Esophagus muscularis mucosa (tissue), 4 donors: ENCODE measurements at places on chromosomes 4 and X. TPM values are rescaled to one million over a fixed set of nuclear protein-coding genes. Genes with fewer than 3 reads are reported as not detected.

DNA sequence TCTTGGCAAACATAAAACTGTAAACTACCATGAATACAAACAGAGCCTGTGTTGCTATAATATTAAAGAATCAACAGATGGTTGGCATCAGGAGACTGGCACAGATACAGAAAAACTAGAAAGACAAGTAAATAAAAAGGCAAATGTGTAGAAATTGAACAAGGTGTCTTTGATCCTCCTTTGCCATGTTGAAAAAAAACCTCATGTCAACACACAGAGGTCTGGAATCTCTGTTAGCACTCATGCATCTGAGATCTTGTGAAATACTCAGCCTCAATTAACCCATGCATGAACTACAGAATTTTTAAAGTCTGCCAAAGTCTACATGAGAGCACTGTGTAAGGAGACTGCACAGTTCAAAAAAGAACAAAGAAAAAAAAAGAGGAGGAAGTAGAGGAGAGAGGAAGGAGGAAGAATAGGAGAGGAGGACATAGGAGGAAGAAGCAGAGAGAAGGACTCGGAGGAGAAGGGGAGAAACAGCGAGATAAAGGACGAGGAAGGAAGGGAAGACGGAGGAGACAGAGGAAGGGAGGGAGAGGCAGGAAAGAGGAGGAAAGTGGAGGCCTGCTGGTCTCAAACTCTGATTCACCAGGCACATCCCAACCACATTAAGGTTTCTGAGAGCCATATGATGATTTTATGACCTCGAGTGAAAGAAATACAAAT is 52.8 kb downstream of the PRDM5 start:
- DNase-seq = no peak

GRCh38 chr4:105710012-105710600 is 1.5 kb downstream of the GSTCD start:
- no peak for DNase-seq

GRCh38 chr4:144681806-144682205 is 35.9 kb downstream of the HHIP start:
- no peak for DNase-seq

The CRMP1 gene
- 3.0 TPM for total RNA-seq

DNA sequence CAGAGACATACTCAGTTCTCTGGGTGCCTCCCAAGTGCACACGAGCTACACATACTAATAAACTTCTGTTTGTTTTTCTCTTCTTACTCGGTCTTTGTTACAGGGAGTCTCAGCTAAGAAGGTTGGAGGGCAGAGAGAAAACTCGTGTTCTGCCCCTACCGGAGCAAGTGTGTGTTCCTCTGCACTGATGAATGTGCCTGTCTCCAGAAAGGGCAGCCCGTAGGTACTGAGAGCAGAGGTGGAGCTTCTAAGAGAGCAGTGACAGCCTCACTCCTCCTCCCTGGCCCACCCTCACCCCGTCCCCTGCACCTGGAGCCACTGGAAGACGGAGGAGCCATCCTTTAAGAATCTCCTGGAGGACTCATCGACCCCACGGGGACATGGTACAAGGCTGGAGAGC is 67.6 kb downstream of the MTNR1A start:
- DNase-seq = no peak

DNA sequence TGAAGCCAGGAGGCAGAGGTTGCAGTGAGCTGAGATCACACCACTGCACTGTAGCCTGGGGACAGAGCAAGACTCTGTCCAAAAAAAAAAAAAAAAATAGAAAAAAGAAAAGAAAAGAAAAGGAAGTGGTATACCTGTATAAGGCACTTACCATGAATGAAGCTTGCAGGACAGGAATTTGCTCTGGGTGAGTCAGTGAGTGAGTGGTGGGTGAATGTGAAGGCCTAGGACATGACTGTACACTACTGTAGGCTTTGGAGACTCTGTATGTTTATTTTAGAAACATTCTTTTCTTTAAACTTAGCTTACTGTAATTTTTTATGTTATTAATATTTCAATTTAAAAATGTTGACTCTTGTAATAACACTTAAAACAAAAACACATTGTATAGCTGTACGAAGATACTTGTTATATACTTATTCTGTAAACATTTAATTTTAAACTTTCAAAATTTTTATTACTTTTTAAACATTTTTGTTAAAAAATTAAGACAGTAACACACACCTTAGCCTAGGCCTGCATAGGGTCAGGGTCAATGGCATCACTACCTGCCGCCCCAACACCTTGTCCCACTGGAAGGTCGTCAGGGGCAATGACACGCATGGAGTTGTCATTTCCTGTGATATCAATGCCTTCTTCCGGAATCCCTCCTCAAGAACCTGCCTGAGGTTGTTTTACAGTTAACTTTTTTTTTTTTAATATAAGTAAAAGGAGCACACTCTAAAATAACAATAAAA is 78.7 kb downstream of the CLNK start:
- DNase-seq = no peak

DNA sequence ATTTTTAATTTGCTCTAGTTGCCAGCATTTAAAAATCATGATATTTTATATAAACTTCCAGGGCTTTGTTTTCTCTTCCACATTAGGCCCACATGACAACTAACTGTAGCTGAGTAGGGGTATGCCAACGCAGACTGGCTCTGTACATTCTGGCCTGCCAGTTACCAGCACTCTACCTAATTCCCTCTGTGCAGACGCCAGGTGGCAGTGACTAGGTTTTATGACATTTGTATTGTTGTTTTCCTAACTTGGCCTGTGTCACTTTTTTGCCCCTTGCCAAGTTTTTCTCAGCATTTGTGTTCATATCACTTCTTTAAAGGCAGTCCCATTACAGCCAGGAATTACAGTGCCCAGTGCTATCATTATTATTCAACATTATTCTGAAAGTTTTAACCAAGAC is 347.5 kb downstream of the NKX6-1 start:
- DNase-seq = no peak

The ZNF157 gene
- 0.19 TPM for total RNA-seq

DNA sequence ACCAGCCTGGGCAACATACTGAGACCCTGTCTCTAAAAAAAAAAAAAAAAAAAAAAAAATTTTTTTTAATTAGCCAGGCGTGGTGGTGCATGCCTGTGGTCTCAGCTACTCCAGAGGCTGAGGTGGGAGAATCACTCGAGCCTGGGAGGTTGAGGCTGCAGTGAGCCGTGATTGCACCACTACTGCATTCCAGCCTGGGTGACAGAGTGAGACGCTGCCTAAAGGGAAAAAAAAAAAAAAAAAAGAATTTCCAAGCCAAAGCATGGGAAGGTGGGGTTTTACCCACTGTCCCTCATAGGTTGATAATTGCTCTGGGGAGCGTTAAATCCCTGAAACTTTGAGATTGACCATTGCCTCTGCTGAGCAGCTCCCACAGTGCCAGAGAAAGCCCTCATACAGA is 427.5 kb downstream of the BCOR start:
- no peak for DNase-seq

GRCh38 chrX:110252711-110253110 is 65.2 kb downstream of the AMMECR1 start:
- no peak for DNase-seq

DNA sequence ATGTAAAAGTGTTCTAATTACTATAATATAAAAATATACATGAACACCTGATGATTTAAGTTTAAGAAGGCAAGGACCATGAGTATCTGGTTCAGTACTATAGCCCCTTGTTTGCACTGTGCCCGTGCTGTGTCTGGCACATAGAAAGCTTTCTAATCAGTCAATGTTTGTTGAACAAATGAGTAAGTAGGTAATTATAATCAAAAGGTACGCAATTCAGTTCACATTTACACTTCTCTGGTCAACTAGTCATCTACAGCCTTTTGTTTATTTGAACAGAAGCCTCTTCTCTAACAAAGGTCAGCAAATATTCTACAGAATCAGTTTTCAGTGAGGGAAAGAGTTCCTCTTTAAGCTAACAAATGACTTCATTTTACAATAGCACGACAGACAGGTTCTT is 523.3 kb downstream of the SMARCA1 start:
- DNase-seq = no peak

DNA sequence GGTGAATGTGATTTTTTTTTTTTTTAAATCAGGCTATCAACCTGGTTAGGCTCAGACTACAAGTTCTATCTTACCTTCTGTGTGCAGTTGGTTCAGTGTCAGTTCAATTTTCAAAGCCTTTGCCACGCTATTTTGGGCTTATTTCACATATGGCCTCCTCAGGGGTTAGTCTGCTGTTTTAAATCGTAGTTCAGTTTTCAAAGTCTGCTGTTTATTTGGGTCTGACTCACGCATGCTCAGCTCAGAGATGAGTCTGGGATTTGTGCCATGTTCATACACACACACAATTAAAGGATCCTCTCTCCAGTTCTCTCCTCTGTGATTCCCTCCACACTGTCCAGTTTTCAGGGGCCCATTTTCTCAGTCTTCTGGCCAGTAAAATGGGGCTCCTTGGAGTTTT is 32.3 kb upstream of the ZFX start:
- DNase-seq = no peak

GRCh38 chr4:167606551-167606950 is 372.3 kb upstream of the SPOCK3 start:
- DNase-seq = no peak

The PABPC1L2A gene
- 0.17 TPM for total RNA-seq

The DCX gene
- not detected for total RNA-seq

- peak; percentile 75 for DNase-seq
Observed at GRCh38 chr4:17336524-17336961, 175.3 kb downstream of the QDPR start.

The LNX1 gene
- total RNA-seq = 7.9 TPM

The LAP3 gene
- 74.7 TPM for total RNA-seq

- no peak for DNase-seq
Observed at GRCh38 chr4:73918058-73918457, 48.9 kb downstream of the CXCL1 start.

The FAT4 gene
- total RNA-seq = 44.0 TPM

GRCh38 chrX:30504309-30504708 is 73.3 kb downstream of the TASL start:
- DNase-seq = no peak

GRCh38 chr4:128916832-128917231 is 107.3 kb downstream of the JADE1 start:
- no peak for DNase-seq

The SHROOM3 gene
- 101 TPM for total RNA-seq

DNA sequence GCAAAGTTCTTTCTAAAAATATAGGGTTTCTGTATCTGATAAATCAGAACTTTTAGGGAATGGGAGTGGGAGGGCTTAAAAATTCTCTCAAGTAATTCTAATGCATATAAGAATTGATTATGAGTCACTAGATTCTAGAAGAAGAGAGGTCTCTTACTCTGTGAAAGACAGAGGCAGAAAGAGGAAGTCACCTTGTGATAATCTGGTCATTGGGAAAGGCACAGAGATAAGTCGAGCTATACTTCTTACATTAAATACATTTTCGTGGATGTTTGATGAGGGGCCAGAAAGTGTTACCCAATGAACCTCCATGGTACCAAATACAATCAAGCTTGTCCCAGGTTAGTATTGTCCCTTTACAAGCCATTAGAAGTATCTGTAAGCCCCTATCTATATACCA is 134.4 kb downstream of the MAD2L1 start:
- no peak for DNase-seq

The CCSER1 gene
- 5.0 TPM for total RNA-seq

DNA sequence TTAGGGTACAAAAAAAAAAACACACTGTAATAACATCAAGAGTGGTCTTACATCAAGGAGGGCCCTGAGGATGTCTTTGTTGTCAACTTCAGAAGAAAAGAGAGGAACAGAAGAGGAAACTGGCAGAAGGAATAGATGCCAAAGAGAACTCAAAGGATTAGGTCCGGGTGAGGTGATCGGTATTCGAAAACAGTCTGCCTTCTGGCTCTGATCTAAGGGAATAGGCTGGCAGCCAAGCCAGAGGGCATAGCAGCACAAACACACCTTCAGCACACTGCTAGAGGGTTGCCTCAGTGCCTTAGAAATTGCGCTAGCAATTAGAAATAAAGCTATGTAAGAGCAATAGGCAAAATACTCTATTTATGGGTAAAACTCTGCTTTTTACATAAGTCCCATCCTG is 91.4 kb upstream of the TTC29 start:
- DNase-seq = no peak

DNA sequence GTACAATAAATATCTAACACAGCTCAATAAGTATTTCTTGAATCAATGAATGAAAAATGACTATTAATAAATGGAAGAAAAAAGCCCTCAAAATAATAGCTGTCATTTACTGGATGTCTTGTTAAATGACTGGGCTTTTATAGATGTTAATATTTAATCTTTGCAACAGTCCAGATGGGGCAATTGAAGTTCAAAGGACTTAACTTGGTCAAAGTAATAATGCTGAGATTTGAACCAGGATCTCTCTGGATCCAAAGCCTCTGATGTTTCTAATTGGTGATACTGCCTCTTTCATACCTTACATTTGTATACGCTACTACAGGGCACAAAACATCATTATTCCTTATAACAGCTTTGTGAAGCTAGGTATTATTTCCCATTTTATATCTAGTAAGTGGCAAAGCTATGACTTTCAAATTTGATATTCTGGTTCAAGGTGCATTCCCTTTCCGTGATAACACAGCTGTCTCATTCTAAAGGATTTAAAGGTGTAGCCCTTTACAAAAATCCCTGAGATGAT is 72.6 kb downstream of the DCK start:
- DNase-seq = no peak

The MID1 gene
- 18.3 TPM for total RNA-seq
